ENCODE measurements at places on chromosomes 4 and X.

GRCh38 chr4:127335073-127335620, 297.6 kb upstream of the INTU start:
- DNase-seq: no peak

DNA sequence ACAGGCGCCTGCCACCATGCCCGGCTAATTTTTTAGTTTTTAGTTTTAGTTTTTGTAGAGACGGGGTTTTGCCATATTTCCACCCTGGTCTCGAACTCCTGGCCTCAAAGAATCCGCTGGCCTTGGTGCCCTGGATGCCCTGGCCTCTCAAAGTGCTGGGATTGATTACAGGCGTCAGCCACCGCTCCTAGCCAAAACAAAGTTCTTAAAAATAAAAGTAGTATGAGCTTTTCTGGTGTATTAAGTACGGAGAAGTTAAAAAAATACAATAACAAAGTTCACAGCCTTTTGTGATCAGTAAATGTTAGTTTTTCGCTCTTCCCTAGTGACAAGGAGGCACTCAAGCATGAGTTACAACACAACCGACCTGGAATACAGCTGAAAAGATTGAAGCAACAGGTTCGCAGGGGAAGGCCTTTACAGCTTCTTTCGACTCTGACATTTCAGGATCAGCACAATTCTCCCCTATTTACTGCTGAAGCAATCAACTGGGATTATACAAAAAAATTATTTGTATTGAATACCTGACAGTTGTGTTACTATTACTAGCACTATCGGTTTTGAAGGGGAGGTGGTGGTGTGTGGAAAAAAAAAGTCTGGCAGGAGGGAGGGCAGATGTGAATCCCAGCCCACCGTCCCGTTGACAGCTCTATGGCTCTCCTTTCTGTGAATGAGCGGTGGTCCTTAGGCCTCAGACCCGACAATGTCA, 893 bp upstream of the METAP1 start:
- no peak for DNase-seq

DNA sequence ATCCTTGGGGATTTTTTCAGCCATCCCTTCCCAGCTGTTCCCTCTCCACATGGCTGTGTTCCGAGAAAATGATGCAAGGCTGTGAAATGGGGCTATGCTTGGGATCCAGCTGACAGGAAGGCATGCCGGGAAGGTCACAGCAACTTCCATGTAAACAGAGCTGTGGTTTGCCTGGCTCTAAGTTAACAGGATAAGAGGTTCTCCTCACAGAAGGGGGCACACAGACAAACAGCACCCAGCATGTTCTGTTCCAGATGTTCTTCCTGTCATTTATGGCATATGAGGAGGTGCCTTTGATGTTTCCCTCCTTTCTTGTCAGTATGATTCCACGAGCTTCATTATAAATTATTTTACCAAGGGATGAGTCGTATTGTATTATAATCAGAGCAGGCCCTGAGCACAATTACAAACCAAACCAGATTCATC, 220.7 kb downstream of the ANTXR2 start:
- DNase-seq: no peak

DNA sequence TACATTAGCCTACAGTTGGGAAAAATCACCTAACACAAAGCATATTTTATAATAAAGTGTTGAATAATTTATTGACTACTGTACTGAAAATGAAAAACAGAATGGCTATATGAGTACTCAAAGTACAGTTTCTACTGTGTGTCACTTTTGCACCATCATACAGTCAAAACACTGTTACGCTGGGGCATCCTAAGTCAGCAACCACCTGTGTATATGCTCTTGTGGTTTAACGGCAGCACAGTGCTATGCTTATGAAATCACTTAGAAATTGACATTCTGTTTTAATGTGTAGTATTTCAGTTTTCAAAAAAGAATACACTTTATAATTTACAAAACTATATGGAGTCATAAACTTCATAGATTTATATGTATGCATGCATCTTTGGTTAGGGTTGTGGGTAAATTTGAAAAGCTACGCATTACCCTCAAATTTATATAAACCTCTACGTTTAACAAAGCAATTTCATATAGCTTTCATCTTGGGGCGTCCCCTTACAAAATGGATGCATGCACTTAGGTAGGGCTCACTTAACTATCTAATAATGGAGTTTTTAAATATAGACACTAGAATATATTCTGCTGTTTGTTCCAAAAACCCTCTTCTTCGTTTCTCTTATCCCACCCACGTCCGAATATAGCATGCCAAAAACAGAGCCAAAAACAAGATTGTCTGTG, 690 bp upstream of the NEIL3 start:
- no peak for DNase-seq

- DNase-seq: no peak
These were observed 41.6 kb downstream of the TIGD2 start for GRCh38 chr4:89152972-89153371.

- no peak for DNase-seq
These were observed 35.3 kb downstream of the NALF2 start for GRCh38 chrX:69539437-69539836.

- DNase-seq: no peak
These were observed 100.8 kb downstream of the SHISA3 start for GRCh38 chr4:42498040-42498439.

DNA sequence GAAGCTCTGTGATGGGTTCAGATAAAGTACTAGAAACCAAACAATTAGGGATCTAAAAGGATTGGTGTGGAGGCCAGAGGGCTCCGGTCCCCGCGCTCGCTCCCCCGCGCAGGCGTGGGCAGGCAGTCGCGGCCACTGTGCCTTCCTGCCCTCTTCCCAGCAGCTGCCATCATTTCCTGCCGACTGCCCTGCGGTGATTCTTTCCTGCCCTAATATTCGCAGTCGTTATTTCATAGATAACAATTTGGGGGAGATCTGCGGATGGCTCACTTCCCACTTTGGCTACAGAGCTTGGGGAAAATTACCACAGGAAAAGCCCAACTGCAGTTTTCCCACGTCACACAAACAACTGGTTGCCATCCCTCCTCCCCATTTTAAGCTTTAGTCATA, 2.2 kb downstream of the GRIA2 start:
- DNase-seq: no peak

DNA sequence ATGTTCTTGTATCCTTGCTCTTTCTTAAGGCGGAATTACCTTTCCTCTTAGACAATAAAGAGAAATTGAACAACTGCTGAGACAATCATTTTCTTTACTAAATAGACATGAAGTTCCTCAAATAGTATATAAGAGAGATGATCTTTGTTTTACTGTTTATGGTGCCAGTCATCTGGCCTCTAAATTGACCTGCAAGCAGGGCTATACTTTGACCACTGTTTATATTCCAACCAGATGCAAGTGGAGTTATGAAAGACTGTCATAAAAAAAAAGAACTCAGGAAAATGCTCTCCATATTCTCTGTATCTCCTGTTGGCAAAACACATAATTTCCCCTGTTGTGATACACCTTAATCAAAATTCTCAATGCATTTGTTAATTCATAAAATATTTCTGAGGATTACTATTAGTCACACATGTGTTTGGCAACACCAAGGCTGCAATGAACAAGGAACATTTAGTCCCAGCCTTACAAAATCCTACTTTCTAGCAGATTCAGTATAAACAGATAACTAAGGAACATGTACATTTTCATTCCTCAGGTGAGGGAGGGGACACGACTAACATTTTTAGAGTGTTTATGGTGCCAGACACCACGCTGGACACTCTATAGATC, 562.3 kb downstream of the KCNIP4 start:
- DNase-seq: no peak

Measured in GM12864 (cell line).